ENCODE measurements at places on chromosomes 6 and 20.

DNA sequence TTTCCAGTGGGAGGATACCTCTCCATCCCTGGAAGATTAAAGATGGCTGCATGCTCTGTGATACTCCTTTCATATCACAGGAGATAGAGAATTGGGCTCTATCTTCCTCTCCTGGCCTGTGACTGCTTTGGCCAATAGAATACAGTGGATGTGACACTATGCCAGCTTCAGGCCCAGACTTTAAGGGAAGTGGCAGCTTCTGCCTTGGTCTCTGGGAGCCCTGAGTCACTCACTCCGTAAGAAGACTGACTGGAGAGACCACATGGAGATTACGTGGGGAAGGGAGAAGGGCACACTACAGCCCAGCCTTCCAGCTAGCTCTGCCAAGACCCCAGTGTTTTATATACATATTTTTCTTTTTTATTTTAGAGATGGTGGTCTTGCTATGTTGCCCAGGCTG, 10.4 kb upstream of the MMP9 start:
- DNase-seq: peak; percentile 66

DNA sequence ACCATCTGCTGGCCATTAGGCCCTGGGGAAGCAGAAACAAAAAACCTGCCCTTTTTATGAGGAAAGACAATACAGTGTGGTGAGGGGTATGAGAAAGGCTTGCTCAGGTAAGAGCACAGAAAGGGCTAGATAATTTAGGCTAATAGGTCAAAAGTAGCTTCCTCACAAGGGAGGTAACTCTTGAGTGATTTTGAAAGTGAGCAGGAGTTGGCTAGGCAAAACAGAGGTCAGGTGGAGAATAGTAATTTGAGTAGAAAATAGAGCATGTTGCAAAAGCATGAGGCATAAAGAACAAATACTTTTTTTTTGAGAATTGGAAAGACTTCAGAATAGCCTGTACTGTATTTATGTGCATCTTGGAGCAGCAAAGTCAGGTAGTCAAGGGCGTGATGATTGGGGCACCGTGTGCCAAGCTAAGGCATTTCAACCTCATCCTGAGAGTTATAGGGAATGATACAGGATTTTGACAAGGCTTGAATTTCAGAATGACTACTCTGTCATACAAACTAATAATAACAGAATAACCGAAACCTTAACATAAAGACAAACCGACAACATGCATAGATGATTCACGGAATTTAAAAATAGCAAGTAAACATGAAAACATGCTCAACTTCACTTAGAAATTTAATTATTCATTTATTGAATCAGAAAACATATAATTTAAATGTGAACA, 123.0 kb upstream of the ENPP5 start:
- DNase-seq: no peak

DNA sequence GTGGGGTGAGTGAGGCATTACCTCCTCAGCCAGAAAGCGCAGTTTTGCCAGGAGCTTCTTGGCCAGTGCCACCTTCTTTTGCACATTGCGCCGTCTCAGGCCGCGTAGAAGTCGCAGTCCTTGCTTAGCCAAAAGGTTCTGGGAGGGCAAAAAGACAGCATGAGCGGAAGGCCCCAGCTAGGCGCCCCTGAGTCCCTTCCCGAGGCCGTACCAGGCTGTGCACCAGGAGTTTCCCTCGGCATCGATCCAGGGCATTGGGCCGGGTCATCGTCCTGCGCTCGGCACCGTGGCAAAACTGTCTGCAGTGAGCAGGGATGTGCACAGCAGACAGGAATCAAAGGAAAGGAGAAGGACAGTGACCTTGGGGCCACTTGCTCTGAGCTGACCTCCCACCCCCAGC, 20.2 kb upstream of the SPAG4 start:
- DNase-seq: no peak

GRCh38 chr6:34062815-34063214, 83.1 kb downstream of the GRM4 start:
- no peak for DNase-seq

- DNase-seq: no peak
Measured at GRCh38 chr6:54308986-54309315, 710 bp downstream of the TINAG start.

DNA sequence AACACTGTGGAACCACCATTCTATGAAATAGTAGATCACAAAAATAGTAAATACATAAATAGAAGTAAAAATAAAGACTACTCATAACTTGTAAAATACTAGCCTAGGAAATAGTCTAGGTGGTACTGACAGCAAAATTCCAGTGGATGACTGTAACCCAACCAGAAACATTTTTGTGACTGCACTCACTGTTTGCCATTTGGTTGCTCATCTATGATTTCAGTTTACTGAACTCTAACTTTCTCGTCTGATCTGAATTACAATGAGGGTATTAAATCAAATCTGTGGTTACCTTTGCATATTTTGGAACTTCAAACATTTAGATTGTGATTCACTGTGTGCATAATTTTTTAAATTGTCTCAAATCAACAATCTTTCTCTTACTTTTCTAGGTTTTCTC, 151.1 kb downstream of the KHDC1L start:
- DNase-seq: no peak

DNA sequence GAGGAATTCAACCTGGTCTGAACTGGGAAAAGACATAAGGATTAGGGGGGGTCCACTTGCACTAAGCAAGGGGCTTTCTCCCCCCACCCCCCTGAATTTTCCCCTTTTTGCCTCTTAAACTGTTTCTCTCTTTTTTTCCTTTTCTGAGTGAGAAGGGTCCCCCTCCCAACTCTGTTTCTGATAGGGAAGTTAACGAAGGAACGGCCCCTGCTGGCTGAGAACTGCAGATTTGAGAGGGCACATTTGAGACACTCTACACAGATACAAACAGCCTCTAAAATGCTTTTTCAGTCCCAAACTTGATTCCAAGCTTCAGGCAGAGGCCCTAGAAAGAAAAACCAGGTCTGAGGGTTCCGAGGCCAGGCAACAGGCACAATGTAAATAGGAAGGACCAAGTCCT, 91.7 kb downstream of the JARID2 start:
- DNase-seq: no peak

- no peak for DNase-seq
Measured at GRCh38 chr6:137727216-137727765, 139.8 kb upstream of the TNFAIP3 start.
